ENCODE measurements at places on chromosomes 13 and 19.

GRCh38 chr13:75790198-75790970 lies 154.3 kb downstream of the LMO7 start:
- no peak for DNase-seq

DNA sequence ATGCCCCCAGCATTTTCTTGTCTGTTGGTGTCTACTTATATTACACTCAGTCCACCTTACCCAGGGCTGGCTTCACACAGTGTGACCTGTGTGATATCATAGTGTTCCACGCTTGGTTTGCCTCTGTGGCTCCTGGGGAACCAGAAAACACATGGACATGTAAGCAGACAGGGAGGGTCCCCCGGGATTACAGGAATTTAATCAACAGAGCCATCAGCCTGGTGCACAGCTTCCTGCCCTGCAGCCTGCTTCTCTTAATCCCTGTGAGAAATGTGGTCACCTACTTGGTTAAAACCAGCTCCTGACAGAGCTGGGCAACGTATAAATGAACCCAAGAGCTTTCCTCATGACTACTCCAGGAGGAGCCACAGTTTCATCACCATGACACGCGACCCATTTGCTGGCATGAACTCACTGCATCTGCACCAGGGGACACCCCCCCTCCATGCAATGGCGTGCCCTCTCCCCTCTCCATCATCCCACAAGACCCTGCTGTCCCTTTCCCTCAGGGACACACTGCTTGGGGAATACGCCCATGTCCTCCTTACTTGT lies 152.1 kb downstream of the UQCRFS1 start:
- DNase-seq = no peak

- DNase-seq = peak; percentile 37
Observed at GRCh38 chr13:99214232-99214631, 13.6 kb downstream of the UBAC2 start.

- no peak for DNase-seq
Observed at GRCh38 chr13:51229731-51230130, 7.5 kb downstream of the FAM124A start.

DNA sequence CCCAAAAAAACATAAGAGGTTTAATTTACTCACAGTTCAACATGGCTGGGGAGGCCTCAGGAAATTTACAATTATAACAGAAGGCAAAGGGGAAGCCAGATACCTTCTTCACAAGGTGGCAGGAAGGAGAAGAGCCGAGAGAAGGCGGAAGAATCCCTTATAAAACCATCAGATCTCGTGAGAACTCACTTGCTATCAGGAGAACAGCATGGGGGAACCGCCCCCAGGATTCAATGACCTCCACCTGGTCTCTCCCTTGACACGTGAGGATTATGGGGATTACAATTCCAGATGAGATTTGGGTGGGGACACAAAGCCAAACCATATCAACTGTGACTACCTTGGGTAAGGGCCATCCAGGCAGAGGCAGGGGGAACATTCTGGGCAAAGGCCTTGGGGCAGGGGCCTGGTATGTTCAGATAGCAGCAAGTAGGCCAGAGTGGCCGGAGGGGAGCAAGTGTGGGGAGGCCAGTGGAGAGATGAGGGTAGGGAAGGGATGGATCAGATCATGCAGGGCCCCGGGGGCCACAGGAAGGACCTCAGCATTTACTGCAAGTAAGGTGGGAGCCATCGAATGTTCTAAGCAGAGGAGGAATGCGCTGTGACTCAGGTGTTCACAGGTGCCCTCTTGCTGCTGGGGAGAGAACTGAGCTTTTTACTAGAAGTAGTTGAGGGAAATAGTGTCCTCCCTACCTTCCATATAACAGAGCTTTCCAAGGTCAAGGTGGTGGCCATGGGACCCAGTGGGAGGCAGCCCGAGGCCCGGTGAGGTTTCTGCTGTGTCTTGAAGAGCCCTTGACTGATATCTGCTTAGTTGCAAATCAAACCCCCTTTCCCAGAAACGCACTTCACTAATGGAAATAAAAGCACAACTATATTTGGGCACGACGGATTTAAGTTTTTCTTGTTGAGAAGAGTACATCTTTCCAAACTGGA lies 18.0 kb downstream of the RAB3D start:
- no peak for DNase-seq

DNA sequence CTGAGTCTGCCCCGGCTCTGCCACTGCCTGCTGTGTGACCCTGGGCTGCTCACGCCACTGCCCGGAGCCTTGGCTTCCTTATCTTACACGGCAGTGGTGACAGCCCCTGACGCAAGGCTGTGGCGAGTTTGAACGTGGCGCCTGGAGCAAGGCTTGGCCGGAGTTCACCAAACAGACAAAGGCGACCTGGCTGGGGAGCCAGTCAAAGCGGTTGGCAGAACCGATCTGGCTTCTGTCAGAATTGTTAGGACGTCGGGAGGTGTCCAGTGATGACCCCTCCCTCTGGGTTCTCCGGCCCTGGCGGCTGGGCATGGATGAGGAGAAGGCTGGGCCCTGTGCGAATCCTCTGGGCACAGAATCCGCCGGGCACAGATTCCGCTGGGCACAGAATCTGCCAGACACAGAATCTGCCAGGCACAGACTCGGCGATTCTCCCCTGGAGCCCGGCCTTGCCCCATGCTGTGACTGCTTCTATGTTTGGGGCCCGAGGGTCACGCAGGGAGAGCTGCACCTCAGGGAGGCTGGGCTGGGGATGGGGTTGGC lies 11.7 kb upstream of the TMEM255B start:
- no peak for DNase-seq

DNA sequence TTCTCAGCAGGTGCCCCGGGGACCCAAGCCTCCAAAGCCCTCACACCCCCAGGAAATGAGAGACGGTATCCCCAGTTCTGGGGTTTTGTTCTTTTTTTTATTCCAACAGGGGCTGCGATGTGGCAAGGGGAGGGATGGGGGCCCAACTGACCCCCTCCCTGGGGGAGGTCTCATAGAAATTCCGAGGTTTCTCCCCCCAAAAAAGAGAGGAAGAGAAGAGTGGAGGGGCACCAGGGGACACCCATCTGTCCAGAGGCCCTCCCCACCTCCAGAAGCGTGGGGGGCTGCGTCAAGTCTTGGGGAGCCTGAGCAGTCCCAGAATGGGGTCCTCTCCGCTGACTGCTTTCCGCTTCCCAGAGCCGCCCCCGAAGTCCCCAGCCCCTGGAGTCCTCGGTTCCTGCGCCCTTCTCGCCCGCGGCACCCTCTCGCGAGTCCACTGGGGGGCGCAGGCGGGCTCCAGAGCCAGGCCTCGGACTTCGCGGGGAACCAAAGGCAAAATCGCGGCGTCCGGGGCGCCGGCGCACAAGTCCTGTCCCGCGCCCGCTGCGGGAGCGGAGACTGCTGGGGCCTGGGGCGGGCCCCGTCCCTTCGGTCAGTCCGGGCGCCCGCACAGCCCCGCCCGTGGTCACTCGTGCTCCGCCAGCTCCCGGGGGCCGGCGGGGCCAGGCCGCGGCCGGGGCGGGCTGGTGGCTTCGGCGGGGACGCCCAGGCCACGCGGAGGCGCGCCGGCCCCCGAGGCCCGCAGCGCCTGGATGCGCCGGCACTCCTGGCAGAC lies 4.4 kb upstream of the ATP1A3 start:
- peak; percentile 53 for DNase-seq

DNA sequence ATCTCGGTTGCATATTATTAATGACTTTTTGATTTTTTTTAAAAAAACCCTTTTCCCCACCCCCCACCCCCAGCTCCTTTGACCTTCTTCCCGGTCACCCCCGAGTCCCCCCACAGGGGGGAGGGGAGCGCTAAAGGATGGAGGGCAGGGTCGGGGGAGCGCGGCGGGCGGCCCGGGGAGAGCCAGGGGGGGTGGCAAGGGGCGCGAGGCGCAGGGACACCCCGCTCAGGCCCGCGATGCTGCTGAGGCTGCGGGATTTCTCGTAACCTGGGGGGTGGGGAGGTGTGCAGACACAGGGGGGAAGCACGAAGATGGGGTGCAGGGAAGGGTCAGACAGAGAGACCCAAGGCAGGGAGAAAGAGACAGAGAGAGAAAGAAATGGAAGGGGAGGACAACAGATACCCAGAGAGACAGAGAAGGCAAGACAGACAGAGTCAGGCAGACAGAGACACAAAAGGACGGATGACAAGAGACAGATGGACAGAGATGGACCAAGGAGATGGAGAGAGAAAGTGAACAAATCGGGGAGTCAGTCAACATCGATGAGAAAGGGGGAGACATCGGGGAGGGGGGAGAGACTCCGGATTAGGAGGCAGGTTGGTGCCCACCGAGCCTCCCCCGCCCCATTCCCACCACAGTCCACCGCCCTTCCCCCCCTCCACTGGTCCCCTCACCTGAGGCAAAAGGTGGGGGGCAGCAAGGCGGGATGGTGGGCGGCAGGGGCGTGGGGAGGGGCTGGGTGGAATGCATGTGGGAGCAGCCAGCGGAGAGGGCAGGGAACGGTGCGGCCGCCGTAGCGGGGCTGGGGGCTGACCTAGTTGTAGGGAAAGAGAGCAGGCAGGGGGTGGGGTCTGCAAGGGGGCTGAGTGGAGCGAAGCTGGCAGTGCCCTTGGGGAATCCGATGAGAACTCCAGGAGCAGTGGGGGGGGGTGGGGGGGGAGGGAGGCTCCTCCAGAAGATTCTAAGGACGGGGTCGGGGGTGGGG lies 14.2 kb downstream of the KCNC3 start:
- DNase-seq = no peak

GRCh38 chr13:73991884-73992283 lies 142.3 kb downstream of the KLF12 start:
- no peak for DNase-seq

- no peak for DNase-seq
Observed at GRCh38 chr13:44266305-44266704, 107.3 kb upstream of the SERP2 start.

DNA sequence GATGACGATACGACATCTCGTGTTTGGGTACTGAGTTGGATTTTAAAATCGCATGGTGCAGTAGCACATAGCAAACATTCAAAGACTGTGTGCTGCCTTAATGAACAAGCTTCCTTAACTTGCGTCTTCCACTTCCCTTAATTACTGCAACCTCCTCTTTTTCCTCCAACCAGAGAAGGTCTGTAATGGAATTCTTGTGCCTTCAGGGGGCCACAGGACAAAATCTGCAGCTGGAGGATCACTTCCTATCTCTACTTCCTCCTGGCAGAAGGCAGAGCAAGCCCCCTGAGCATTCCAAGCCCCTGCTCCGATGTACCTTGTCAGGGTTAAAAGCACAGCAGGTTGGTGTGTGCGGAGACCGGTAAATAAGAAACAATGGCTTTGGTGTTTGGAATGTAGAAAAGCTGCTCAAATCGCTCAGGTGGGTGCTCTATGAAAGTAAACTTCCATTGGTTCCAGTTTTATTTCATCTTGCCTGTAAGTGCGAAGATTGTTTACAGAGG lies 151.3 kb upstream of the UQCRFS1 start:
- DNase-seq = no peak

GRCh38 chr19:33125929-33126388 lies 6.0 kb upstream of the WDR88 start:
- DNase-seq = no peak

DNA sequence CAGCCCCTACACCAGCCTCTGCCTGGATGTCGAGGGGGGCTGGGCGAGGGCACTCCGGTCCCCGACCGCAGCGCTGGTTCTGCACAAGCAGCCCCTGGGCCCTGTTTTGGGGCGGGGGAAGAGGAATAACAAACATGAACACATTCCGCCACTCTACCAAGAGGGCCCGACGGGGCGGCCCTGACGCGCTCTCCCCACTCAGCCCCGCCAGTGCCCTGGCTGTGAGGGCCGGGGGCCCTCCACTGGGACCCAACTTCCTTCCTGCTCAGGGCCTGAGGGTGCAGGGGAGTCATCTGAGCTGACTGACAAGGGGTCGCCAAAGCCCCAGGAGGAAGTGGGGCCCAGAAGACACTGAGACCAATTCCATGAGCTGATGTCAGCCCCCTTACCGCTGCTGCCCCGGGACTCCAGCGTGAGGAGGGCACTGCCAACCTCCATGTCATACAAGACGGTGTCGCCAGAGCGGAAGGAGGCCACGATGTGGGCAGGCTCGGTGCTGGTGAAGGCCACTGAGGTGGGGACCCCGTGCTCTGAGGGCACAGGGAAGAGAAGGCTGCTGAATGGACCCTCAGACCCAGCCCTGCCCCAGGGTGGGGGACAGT lies 5.6 kb upstream of the PRKD2 start:
- no peak for DNase-seq

- DNase-seq = no peak
Observed at GRCh38 chr13:31538067-31539042, 201.0 kb upstream of the RXFP2 start.

GRCh38 chr19:46482631-46483030 lies 11.3 kb upstream of the PNMA8A start:
- no peak for DNase-seq

DNA sequence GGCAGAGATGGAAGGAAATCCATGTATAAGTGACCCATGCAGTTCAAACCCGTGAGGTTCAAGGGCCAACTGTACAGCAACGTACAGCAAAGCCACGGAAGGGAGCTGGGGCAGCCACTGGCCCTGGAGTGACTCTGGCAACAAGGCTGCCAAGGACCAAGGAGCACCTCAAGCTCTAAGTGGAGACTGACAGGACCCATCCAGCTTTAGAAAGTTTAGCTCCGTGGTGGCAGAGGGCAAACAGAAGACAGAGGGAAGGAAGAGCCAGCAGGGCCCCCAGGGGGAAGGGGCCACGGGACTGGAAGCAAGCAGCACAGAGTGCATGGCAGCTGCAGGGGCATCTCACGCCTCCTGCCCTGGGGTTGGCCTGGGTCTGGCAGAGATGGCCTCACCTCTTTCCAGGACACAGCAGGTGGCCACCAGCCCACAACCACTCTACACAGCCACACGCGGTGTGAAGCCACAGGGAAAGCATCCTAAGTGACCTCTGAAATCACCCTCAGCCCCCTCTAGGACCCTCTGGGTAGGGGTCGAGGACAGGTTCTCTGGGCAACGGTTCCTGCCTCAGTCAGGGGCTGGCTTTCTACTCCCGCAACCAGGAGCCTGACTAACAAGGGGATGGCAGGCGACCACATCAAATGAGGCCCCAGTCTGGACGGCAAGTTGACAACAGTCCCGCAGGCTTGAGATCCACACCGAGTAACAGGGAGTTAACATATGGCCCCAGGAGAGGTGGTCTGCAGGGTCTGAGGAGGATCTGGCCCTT lies 3.8 kb downstream of the MIER2 start:
- DNase-seq = no peak

GRCh38 chr13:30391956-30392680 lies 30.2 kb upstream of the UBE2L5 start:
- DNase-seq = no peak

DNA sequence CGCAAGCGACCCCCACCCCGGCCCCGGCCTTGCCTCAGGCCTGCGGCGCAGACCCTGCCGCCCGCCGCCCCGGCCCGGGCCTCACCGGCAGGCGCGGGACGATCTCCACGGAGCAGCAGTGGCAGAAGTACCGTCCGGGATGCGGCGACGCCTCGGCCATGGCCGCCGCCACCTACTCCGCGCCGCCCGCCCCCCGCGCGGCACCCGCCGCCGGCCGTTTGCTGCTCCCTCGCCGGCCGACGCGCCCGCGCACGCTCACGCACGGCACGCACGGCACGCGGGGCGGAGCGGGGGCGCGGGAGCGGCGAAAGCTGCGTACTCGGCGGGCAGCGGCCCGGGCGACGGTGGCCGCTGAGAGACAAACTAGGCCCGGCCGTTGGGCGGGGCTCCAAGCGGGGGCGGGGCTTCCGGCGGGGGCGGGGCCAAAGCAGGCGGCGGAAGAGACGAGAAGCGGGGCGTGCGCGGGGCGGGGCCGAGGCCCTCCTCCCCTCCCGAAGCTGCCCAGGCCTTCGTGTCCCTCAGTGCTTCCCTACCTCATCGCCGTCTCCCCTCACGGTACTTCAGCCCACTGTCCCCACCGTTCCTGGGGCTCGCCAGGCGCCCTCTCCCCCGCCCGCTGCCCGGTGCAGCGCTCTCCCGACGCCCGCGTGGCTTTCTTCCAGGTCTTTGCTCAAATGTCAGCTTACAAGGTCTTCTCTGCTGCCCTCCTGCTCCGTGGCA lies at the start of gene RNF126:
Gene RNF126 (minus strand): TSS at position 253 of the 720 bp plus-strand sequence. CDS start 93 bp downstream, at position 160.
- DNase-seq = peak; percentile 93

- DNase-seq = no peak
Observed at GRCh38 chr13:30159446-30159839, 147.9 kb downstream of the KATNAL1 start.

Measured in stimulated activated CD4-positive, alpha-beta T cell treated with anti-CD3 and anti-CD28 coated beads, TNF-alpha, amount 100 ng/mL, for 24 hours (primary cell).